Panc1 (cell line): ENCODE measurements at places on chromosomes 4 and X. TPM values are rescaled to one million over a fixed set of nuclear protein-coding genes. Genes with fewer than 3 reads are reported as not detected.

Gene NXF2B
- not detected for total RNA-seq

Gene MAGEA12
- total RNA-seq, result not detected

Gene MAGEB1
- total RNA-seq, result not detected

Gene CFAP99
- total RNA-seq, result 0.33 TPM

Gene KIT
- total RNA-seq, result 1.5 TPM

Gene FAM3A
- total RNA-seq, result 88.8 TPM
